MV-4-11 (cell line): ENCODE measurements at places on chromosomes 4 and X.
A peak's percentile ranks its signal among the peaks of the same experiment; 100 is the strongest.

DNA sequence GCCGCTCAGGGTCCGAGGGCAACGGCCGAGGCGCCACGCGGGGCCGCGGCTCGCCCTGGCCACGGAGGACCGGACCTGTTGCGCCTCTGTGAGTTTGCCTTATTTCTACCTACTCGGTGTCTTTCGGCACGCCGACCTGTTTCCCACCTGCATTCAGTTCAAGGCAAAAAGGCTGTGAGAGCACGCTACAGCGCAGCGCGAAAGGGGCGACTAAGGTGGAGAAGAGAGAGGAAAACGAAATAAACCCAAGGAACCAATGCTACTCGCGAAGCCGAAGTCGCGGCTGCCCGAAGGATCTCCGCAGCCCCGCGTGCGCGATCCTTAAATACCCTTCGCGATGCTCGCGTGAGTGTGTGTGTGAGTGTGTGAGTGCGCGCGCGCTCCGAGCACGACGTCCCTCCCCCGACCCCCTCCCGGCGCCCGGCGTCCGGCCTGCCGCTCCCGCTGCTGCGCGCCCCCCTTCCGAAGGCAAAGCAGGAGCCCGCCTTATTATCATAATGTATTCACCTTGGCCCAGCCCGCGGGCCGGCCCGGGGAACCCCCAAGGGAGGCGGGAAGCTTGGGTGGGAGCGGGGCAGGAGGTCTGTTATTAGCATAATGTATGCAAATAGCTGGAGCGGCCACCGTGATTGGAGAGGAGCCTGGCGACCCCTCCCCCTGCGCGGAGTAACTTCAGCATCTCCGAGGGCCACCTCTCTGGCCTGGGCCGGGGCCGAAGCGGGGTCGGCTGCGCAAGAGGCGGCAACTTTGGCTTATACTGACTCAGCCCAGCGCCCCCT, at the start of gene COL25A1:
COL25A1 (minus strand) TSS at position 298 of the 779 bp plus-strand sequence.
- no peak for DNase-seq

GRCh38 chr4:93030670-93031069, 726.9 kb downstream of the GRID2 start:
- peak; percentile 0 for DNase-seq

DNA sequence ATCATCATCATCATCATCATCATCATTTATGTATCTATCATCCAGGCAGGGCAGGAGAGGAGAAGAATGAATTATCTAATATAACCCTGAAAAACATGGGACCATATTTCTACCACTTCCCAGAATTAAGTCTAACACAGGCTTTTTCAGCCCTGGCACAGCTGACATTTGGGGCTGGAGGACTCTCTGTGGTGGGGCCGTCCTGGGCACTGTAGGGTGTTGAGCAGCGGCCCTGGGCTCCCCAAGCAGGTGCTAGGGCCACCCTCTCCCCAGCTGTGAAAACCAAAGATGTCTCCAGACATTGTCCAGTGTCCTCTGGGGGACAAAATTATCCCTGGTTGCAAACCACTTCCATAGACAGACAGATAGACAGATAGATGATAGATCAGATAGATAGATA, 288.4 kb downstream of the CRLF2 start:
- no peak for DNase-seq

DNA sequence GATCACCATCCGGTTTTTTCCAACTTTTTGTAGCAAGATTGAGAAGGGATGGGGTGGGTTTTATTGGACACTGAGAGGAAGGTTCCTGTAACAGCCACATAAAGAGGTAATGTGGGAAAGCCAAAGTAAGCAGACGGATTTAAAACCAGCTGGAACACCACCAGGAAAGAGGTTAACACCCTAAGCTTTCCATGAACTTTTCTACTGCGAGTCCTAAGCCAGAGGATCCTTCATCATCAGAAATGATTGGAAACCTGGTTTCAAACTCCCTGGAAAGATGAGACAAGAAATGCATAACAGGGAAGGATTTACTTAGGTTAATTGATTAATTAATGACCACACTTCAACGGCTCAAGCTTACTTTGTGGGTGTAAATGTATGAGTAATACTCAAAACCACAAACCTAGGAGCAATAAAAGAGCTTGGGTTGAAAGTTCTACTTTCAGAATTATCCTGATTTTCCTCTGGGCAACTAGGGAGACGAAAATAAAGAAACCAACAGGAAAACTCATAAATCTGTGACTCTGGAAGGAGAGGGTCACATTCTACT, 91.5 kb downstream of the COX18 start:
- DNase-seq = peak; percentile 4

GRCh38 chr4:89468602-89469001, 161.0 kb upstream of the GPRIN3 start:
- peak; percentile 69 for DNase-seq

DNA sequence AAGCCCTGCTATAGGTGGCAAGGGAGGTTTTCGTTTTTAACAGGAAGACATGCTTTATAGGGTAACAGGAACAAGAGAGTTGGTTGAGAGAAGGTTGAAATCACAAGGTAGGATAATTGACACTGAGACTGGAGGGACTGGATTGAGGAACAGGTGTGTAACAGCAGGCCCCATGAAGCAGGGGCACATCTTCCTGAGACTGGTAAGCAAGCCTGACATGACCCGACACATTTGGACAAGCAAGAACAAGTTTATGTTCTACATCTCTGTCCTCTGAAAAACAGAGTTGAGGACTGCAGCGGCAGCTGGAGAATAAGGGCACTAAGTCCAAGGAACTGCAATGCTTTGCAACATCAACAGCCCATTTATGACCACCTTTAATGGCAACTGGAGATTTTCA, 5.2 kb downstream of the RPS4X start:
- DNase-seq = no peak

DNA sequence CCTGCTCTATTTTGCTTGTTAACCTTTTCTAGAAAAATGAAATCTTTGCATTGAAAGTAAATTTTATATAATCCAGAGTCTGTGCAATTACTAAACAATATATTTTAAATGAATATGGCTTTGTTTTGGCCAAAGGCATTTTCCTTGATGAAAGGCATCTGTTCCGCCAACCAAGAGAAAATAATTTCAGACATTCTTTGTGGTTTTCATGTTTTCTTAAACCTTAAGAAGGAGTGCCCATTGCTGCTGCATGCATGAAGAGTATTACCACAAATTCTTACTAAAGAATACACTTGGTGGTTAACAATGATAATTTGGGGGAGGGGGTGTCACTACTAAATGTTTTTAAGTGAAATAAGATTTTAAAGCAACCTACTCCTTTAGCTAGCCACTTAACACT, 2.7 kb upstream of the PDGFC start:
- no peak for DNase-seq

DNA sequence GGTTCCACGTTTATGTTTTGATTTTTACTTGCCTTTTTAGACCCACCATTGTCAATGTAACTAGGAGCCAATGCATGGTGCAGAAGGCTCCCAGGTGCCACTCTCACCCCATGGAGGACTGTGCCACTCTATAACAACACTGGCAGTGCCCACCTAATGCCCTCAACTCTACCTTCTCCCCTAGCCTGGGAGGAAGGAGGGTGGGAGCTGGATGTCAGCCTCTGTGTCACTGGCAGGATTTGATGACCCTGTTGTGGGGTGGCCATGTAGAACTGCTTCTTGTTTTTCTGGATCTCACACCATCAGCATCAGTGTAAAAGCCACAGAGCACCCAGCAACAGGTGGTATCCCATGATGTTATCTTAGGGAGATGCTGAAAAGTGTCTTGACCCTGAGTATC, 13.7 kb upstream of the ADH1B start:
- no peak for DNase-seq

DNA sequence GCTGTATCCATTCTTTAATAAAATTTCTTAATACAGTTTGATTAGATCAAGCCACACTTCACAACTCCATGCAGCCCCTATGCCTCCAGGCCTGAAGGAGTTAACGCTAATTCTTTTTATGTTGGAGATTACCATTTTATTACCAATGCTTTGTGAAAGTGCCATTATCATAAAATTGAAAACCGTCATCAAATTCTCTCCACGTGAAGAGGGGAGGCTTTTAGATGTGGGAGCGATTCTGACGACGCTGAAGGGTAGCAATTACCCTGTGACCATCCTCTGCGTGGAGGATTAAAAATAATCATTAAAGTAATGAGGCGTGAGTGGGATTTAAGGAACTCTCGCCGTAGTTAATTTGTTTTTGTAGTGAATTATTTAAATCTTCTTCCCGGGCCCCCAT, 278.8 kb downstream of the CRLF2 start:
- no peak for DNase-seq
